Iris pigment epithelial cell (primary cell): ENCODE measurements at places on chromosomes 3 and 15.
A peak's percentile ranks its signal among the peaks of the same experiment; 100 is the strongest.

DNA sequence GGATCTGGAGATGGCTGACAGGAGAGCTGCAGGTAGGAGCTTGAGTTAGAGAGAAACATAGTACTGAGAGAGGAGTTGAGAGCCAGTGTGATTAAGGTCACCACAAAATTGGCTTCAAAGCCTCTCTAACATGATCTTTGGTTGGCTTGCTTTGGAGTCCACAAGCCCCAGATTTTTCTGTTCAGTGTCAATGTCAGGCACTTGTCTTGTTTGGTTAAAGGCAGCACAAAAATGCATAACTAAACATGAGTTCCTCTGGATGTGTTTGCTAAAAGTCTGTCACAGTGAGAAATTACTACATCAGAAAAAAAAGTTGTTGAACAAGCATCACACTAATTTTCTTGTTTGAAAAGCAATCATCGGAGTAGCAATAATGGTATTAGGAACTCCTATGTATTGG lies 440.5 kb downstream of the NTRK3 start:
- no peak for DNase-seq

- peak; percentile 72 for DNase-seq
These were observed 795 bp upstream of the MYNN start for GRCh38 chr3:169772305-169772896.

DNA sequence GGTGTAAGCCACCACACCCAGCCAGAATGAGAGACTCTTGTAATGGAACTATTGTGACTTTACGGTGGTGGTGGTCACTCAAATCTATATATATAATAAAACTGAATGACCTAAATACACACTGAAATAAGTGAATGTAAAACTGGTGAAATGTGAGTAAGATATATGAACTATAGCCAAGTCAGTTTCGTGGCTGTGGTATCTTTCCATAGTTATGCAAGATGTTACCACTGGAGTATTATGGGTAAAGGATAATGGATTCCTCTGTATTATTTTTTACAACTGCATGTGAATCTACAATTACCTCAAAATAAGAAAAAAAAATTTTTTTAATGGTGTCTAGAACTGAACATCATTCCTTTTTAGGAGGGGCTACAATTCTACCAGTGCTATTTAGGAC lies 21.9 kb downstream of the PIK3CB start:
- peak; percentile 80 for DNase-seq

GRCh38 chr3:157856078-157856939 lies 249.9 kb downstream of the SHOX2 start:
- peak; percentile 34 for DNase-seq

- no peak for DNase-seq
These were observed 45.8 kb downstream of the RASA2 start for GRCh38 chr3:141532609-141533008.

GRCh38 chr3:25452740-25453139 lies 24.7 kb downstream of the RARB start:
- no peak for DNase-seq

- DNase-seq = peak; percentile 36
These were observed 29.6 kb upstream of the CEMIP start for GRCh38 chr15:80749589-80749988.

GRCh38 chr15:56040081-56041035 lies 46.9 kb upstream of the NEDD4 start:
- DNase-seq = peak; percentile 97

- DNase-seq = no peak
These were observed 288.9 kb downstream of the FAM43A start for GRCh38 chr3:194974468-194975135.

- no peak for DNase-seq
These were observed 49.0 kb downstream of the DZIP1L start for GRCh38 chr3:138066383-138066782.

- DNase-seq = no peak
These were observed 53.9 kb downstream of the SYNM start for GRCh38 chr15:99158626-99159412.

- DNase-seq = no peak
These were observed 331.0 kb upstream of the RGMA start for GRCh38 chr15:93420050-93420452.

DNA sequence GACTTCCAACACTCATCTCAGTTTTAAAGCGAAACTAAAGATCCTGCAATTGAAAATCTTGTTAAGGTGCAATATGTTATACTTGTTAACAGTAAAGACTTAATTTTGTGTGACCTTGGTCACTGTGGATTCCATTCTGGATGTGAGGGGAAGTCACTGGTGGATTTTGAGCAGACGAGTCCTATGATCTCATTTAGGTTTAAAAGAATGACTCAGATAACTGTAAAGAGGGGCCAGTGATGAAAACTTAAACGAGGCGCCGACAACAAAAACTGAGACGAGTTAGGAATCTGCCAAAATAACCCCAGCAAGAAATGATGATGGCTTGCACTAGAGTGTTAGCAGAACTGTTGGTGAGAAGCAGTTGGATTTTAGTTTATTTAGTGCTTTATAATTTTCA lies 56.5 kb downstream of the LRRC28 start:
- DNase-seq = no peak

DNA sequence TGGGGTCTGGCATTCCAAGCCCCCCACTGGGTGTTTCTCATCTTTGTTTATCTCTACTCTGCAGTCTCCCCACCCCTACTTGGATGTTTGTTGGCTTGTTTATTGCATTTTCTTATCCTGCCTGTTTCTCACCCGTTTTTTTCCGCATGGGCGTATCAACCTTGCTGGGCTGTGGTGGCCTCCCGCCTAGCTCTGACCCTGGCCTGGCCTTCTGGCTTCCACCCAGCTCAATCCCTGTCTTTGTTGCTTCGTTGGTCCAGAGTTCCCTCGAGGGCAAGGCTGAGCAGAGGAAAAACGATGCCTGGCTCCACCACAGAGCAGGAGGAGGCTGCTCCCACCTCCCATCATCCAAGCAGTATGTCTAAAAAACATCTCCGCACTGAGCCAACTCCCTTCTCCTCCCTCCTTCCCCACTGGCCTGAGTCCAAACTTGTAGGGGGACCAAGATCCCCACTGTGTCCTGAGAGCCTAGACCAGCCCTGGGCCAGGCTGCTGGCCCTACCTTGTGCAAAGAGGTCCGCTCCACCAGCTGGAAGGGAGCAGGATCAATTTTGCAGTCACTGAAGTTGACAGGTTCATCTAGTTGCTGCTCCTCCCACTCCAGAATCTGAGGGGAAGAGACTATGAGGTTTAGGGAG lies 9.8 kb downstream of the CLCN2 start:
- no peak for DNase-seq

GRCh38 chr15:32872621-32873283 lies 154.9 kb downstream of the GREM1 start:
- no peak for DNase-seq

DNA sequence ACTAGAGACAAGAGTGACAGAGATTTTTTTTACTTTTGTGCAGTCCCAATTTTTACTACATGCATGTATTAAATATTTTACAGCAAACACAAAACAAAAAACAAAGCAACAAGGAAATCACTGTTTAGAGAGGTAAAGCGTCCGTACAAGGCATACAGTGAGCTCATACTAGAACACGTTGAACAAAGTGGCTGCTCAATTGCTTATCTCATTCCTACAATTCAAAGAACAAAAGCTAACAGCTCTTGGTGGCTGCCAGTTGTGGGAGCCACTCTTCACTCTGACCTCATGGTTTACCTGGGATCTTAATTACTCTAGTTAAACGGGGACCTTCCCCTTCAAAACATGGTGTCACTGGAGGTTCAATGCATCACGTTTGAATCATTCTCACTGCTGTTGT lies 7.6 kb upstream of the ARHGEF26 start:
- no peak for DNase-seq
